Tibial artery (tissue), 4 donors: ENCODE measurements at places on chromosomes 3 and 15.

GRCh38 chr3:63047068-63047467 lies 171.9 kb upstream of the CADPS start:
- DNase-seq = no peak

DNA sequence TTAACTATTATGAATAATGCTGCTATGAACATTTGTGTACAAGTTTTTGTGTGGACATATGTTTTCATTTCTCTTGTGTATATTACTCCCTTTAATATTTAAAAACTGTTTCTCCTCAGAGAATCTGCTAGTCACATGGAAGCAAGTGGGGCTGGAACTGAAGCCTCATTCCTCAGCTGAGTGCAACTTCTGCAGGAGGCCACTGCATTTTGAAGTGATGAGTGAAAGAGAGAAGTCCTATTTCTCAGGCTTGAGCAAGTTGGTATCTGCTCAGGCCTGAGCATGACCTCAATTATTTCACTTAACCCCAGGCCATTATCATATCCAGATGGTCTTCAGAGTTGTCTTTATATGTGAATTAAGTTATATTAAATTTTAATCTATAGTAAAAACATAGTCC lies 11.5 kb downstream of the TLR9 start:
- no peak for DNase-seq

DNA sequence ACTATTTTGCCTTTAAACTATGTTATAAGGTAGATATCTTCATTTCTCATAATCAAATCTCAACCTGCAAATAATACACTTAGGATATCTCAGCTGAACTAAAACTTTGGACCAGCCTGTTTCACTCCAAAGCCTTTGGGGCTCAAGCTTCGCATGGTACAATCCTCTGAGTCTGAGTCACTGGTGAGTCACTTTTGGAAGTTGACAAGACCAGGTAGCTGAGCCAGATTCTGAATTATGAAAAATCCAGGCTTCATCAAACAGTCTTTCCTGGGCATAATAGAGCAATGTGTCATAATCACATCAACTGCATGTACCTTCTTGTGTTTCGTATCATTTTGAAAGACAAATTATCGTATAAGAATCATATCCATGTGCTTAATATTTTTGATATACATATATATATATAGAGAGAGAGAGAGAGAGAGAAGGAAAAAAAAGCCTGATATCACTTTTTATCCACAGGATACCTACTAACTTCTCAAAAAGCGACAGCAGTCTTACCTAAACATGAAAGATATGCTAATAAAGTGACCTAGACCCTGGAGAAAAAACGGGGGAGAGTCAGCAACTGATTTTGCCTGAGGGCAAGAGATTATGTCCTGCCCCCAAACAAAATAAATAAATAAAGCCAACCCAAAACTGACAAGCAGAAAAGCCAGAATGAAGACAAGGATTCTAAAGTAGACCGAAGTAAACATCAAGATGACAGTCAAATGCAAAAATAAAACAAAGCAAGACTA lies 263.9 kb upstream of the TGFBR2 start:
- DNase-seq = peak; percentile 81

- DNase-seq = no peak
Observed at GRCh38 chr3:171736556-171736955, 73.7 kb downstream of the PLD1 start.

DNA sequence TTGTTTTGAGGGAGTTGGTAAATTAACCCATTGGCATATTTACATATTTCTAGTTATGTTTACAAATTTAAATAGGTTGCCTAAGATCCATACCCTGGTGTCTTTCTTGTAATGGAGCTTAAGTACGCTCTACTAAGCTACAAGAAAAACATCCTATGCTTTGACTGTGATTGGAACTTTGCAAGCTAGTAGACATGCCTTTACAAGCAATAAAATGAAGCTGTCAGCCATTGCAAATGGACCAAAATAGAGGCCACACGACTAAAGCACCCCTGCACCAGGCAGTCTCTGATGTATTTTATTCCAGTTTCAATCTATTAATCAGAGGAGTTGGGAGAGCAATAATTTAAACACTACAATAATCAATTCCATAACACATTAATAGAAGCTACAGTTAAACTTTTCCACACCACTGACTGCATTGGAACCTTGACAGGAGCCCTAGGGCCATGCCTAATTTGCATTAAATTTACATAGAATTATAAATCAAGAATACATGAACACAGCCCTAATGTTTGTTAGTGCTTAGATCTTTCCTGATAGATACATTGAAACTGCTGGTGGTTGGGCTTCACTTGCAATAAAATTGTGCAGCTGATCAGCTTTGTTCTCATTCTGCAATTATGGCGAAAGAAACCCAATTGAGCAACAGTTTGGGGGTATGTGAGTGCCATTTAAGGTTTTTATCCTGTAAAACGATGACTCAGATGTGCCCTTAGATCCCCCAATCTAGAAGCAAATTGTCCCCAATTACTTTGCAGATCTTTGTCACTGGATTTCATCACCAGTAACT lies 360.1 kb downstream of the LSAMP start:
- DNase-seq = no peak

GRCh38 chr15:57589281-57589680 lies 2.4 kb upstream of the MYZAP start:
- no peak for DNase-seq

GRCh38 chr3:55169608-55170072 lies 241.8 kb upstream of the LRTM1 start:
- DNase-seq = no peak

DNA sequence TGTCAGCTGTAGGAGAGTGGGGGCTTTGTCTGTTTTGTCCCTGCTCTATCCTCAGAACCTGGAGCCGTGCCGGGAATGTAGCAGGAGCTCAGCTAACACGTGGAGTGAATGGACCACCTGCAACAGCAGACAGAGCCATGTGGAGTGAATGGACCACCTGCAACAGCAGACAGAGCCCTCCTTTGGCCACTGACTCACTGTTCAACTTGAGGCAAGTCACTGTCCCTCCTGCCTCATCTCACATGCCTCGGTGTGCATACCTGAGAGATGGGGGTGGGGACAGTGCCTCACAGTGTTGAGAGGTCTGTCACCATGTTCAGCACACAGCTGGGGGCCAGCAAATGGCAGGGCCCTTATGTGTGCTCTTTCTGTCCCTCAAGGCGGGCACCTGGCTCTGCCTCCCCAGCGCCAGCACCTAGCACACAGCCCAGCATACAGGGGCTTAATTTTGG lies 27.9 kb downstream of the FEM1B start:
- peak; percentile 19 for DNase-seq

DNA sequence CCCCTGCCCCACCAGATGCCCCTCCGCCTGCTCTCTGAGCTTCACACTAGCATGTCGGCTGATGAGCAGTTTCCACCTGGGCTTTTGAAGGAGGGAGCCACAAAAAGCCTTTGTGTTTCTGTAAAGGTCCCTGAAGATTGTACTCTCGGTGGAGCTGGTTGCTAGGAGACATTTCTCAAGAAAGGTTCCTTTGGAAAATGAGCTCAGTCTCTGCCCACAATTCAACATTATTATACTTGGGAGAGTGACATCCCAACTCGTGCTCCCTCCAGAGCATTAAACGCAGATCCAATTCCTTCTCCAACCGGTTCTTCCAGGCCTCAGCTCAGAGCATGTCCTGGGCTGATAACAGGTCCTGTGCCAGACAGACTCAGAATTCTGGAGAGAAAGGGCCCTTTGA lies 26.8 kb upstream of the FAM107A start:
- no peak for DNase-seq

GRCh38 chr15:88241060-88241459 lies 15.5 kb downstream of the NTRK3 start:
- no peak for DNase-seq

DNA sequence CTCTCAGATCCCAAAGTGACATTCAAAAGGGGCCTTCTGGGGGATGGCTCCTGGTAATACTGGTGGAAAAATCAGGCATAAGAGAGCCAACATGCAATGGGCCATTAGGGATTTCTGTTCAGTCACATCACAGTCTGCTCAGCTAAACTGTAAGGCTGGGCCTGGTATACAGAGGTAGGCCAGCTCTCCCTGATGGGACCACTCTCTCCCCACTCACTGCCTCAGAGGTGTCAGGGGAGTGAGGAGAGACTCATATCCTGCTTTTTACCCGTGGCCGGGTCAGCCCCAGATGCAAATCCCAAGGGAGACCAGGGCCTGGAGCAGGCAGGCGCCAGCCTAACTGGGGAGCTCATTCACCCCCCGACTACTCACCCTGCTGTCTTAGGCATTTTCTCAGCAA lies 48.1 kb upstream of the TPM1 start:
- no peak for DNase-seq

DNA sequence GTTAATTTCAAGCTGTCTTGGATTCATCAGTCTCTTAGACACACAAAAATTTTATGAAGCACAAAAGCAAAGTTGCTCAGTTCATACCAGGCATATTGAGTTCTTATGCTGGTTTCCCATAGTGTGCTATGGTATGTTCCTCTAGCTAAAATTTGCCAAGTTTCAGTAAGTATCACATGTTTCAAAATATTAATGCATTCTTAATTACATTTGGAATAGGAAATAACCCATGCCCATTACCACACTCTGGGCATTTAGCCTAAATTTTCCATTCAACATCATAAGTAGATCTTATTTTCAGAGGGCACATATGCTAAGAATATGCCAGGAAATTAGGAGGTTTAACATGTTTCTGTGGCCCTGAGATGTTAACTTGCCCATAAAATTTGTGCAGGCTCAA lies 289.9 kb downstream of the SHOX2 start:
- no peak for DNase-seq

DNA sequence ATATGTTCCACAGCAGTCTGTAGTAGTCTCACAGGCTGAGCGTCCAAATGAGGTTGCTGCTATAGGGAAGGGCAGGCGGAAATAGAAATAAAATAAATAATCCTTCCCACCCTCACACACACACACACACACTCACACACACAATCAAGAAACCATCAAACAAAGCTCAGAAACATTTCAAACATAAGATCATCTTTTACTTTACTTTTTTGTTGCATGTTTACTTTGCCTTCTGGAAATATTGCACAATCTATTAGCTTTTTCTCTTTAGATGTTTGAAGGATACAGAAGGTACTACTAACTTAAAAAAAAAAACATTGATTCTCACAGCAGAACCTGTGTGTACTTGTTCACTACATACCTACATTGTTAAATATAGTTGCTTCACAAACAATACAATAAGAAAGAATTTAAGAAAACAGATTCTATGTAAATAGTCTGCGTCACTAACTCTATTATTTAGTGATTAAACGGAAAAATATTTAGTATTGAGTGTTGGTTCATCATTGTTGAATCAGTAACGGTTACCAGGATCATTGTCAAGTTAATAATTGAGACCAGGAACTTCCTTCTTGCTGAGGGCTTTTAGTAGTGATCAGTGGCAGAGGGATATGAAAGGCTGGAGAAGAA lies 20.5 kb downstream of the ALCAM start:
- no peak for DNase-seq

- no peak for DNase-seq
Observed at GRCh38 chr3:5226783-5227182, 39.3 kb downstream of the EDEM1 start.

GRCh38 chr3:25437953-25438352 lies 9.9 kb downstream of the RARB start:
- DNase-seq = no peak

- peak; percentile 73 for DNase-seq
Observed at GRCh38 chr3:133038089-133038730, at the start of gene TMEM108. TSS of gene TMEM108 (plus strand) at chr3:133038391.

DNA sequence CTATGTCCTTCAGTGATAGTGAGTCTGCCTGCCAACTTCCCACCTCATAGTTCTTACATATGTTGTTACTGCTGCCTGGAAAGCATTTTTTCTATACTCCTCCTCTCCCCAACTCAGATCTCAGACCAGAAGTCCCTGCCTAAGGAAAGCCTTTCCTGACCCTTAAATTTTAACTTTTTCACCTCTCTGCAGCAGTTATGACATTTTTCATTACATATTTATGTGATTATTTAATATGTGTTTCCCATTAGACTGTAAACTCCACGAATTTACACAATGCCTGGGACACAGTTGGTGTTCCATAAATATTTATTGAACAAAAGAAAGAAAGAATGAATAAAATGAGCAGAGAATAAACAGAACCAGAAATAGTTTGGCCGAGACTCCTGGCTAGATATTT lies 125.5 kb downstream of the MITF start:
- no peak for DNase-seq

- DNase-seq = no peak
Observed at GRCh38 chr15:58703610-58704009, 45.9 kb downstream of the ADAM10 start.

DNA sequence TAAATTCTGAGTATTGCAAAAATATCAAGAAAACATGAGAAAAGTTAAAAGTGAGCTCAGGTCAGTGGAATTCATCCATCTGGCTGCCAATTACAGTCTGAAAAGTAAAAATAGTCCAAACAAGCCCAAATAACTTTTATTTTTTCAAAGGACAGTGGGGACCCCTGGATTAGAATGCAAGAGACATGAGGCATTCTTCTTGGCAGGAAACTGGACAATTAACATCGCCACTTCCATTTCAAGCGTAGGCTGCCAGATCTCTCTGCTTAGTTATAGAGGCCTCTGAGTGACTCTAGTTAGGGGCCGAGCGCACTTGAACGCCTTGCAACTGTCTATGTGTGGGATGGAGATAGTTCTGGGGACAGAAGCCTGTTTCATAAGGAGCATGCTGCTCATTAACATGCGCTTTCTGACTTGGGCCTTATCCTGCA lies 189.1 kb downstream of the GHSR start:
- DNase-seq = no peak

DNA sequence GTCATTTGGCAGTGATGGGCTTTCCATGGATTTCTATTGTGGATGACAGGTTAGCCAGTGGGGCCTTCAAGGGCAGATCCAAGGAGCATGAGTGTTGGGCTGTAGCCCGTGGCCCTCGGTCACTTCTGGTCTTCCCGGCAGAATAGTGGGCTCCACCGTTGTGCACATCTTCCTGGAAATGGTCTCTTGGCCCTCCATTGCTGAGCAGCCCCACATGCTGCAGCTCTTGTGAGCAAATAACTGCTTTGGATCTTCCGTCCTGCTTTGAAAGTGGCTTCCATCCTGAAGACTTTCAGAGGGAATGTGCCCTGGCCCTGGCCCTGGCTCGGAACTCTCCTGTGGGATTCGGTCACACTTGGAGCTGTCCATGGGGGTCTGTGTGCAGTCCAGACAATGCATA lies 102.8 kb downstream of the SNRPN start:
- no peak for DNase-seq

GRCh38 chr15:81302701-81303109 lies 21.2 kb downstream of the STARD5 start:
- no peak for DNase-seq

DNA sequence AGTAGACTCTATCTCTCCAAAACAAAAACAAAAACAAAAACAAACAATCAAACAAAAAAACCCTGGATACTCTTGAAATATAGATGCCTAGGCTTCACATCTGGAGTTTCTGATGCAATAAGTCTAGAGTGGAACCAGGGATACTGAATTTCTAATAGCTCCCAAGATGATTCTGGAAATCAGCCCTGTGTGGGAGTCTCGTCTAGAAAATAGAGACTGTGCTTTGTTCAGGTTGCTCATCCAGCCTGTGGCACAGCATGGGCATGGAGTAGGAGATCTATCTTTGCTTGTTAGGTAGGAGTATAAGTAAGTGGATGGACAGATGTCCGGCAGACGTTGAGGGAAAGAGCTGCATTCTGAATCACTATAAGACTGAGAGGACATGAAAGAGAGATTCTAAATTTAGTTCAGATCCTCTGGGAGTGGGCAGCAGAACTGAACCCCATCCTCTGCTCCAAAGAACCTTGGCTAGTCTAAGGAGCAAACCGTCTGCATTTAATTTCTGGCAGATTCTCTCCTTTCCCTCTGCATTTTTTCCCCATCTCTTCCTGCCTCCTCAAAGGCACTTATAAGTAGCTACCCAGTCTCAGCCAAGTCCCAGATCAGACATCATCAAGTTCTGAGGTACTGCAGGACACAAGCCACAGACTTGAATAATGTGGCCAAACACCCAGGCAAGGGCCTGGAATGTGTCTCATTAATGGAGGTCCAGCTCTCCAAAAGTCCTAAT lies 92.6 kb upstream of the STRIT1 start:
- DNase-seq = no peak
